CD4-positive, alpha-beta T cell treated with Interleukin-4 for 4 hours (primary cell): ENCODE measurements at places on chromosomes 1 and 21.

- DNase-seq, result no peak
Observed at GRCh38 chr1:215345766-215346165, 221.3 kb upstream of the KCTD3 start.

- DNase-seq, result no peak
Observed at GRCh38 chr1:42282024-42282579, 52.9 kb downstream of the FOXJ3 start.

DNA sequence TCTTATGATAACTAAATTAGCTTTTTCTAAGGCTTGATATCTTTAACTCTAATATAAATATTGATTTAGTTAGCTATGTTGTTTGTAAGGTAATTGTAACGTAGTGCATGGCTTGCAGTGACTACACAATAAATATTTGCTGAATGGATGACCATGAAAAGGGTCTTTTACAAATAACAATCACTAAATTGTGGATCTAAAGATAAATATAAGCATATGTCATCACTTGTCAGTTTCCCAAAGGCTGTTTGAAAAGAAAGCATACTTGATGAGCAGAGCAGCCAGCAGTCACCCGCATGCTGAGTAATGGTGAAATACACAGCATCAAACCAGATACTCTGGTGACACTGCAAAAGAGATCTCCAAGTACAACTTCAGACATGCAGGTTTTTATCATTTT is 92.5 kb upstream of the FMN2 start:
- DNase-seq, result no peak

DNA sequence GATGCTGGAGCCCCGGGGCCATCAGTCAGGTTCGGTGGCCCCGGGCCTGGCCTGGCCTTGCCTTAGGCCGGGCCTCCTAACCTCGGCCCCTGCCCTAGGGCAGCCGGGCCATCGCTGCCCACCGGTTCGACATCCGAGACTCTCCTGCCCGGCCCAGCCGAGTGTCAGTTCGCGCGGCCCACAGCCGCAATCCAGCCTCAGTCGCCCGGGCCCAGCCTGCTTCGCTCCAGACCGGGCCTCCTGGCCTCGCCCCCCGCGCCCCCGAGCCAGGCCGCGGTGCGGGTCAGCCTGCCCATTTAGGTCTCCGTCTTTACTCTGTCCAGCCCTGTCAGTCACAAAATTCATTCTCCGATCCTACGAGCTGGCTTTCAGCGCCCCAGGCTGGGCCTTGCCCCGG is 777 bp downstream of the LRRC41 start:
- DNase-seq, result no peak

DNA sequence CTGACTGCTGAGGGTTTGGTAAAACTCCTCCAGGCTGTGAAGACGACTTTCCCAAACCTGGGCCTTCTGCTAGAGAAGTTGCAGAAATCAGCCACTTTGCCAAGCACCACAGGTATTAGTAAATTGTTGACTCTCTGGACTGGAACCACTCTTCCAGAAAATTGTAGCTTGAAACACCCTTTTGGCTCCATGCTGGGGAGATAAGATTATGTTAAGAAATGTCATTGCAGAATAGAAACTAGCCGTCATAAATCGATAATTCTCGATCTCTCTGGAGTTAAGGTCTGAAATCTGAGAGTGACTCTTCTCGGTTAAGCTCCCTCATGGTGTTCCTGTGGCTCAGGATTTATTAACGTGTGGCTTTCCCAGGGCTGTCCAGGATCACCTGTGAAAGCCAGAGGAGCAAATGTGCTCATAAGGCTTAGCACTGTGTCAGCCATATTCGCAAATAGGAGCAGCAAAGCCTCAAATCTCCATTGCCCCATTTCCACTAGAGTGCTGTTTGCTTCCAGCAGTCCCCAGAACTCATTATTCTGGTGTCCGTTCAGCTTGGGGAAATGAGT is 54.6 kb downstream of the ZBTB40 start:
- DNase-seq, result no peak

- DNase-seq, result no peak
Observed at GRCh38 chr1:43835082-43836021, 98.2 kb upstream of the ARTN start.

DNA sequence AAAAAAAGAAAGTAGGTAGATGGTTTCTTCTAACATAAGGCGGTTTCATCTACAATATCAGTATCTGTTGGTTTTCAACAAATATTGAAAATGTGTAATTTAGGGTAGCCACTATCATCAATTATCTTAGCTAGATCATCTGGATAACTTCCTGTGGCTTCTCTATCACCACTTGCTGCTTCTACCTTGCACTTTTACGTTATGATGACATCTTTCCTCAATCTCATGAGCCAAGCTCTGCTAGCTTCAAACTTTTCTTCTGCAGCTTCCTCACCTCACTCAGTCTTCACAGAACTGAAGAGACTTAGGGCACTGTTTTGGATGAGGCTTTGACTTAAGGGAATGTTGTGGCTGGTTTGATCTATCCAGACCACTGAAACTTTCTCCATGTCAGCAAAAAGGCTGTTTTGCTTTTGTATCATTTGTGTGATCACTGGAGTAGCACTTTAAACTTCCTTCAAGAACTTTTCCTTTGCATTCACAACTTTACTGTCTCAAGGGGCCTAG is 144.9 kb upstream of the HP1BP3 start:
- no peak for DNase-seq

DNA sequence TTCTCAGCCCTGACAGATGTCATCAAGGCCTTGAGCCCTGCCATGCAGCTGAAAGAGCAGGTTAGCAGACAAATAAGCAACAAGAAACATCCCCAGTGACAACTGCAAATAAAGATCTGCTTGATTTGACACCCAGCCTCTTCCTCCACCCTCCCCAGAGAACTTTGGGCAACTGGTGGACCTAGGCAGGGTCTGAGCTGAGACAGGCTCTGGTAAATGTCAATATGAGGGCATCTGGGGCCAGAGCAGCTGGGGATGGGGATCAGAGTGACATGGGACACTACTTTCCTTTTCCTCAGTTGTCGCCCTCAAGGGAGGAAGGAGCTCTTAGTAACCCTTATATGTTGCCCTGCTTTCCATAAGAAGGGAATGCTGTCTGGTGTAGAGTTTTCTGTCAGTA is 544.1 kb downstream of the NEGR1 start:
- no peak for DNase-seq

DNA sequence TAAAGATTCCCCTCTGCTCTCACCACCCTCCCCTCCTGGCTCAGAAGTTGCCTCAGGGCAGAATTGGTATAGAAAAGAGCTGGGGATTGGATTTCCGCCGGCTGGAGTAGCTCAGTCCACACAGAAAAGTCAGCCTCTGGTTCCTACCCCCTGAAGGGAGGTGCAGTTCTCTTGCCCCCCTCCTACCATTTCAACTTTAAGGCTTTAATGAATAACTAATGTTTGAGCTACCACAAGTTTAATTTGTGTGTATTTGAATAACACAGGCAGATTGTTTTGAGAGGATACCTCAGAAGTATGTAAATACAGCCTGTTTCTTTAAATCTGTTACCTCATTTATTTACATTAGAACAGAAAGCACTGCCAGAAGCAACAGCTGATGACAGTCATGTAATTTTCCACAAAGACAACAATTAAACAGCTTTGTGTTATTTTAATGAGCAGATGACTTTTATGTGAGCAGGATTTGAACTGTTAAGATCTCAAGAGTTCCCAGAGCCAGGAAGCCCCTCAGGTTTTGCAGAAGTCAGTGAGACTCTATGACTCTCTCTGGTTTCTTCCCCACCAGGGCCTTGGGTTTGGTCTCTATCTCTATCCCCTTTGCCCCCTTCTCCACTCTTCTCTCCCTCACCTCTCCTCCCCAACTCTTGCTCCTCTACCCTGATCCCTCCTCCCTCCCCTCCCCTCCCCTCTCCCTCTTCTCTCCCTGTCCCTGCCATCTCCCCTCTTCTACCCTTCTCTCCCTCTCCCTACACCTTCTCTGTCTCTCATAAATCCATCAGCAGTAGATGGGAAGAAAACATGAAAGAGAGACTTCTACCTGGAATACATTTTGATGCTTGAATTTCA is 26.3 kb downstream of the DUSP10 start:
- no peak for DNase-seq

DNA sequence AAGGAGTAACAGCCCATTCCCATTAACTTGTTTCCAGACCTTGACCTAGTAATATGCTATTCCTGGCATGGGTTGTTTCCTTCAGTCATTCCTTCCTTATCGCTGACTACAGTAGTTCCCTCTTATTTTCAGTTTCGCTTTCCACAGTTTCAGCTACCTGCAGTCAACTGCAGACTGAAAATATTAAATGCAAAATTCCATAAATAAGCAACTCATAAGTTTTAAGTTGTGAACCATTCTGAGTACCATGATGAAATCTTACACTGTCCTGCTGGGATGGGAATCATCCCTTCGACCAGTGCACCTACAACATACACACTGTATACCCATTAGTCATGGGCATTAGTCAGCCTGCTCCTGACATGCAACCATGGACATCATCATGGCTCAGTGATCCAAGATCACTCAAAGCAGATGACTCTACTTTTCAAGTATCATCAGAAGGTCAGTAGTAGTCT is 66.7 kb downstream of the CCDC30 start:
- no peak for DNase-seq

DNA sequence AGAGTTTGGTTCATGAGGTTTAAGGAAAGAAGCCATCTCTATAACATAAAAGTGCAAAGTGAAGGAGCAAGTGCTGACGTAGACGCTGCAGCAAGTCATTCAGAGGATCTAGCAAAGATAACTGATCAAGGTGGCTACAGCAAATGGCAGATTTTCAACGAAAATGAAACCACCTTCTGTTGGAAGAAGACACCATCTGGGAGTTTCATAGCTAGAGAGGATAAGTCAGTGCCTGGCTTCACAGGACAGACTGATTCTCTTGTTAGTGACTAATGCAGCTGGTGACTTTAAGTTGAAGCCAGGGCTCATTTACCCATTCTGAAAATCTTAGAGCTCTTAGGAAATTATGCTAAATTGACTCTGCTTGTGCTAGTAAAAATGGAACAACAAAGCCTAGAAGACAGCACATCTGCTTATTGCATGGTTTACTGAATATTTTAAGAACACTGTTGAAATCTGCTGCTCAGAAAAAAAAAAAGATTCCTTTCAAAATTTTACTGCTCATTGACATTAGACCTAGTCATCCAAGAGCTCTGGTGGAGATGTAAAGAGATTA is 10.5 kb downstream of the MAEL start:
- DNase-seq, result no peak

- DNase-seq, result peak; percentile 24
Observed at GRCh38 chr1:145962157-145963102, 1.9 kb downstream of the ANKRD34A start.

DNA sequence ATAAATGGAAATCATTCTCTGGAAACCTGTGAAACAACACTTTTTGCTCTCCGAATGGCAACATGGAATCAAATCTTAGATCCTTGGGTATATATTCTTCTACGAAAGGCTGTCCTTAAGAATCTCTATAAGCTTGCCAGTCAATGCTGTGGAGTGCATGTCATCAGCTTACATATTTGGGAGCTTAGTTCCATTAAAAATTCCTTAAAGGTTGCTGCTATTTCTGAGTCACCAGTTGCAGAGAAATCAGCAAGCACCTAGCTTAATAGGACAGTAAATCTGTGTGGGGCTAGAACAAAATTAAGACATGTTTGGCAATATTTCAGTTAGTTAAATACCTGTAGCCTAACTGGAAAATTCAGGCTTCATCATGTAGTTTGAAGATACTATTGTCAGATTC is 45.7 kb downstream of the PTGFR start:
- DNase-seq, result no peak

DNA sequence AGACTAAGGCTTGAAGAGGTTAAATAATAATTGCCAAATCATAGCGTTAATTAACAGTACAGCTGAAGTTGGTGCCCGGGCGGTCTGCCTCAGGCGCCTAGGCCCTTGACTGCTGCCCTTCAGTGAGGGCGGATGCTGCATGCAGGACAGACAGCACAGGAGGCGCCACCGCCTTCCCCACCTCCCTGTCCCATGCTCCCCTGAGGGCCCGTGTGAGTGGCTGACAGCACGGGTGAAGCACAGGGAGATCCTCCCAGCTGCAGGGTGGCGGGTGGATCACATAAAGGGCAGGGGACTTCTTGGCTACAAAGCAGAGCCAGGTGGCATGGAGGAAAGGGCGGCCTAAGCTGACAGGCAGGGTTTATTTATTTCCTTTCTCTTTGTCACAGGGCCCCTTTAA is 49.1 kb downstream of the DDX20 start:
- DNase-seq, result no peak

- no peak for DNase-seq
Observed at GRCh38 chr1:64894438-64895196, 71.7 kb downstream of the JAK1 start.

GRCh38 chr1:106608841-106609240 is 447.6 kb upstream of the PRMT6 start:
- DNase-seq, result no peak

DNA sequence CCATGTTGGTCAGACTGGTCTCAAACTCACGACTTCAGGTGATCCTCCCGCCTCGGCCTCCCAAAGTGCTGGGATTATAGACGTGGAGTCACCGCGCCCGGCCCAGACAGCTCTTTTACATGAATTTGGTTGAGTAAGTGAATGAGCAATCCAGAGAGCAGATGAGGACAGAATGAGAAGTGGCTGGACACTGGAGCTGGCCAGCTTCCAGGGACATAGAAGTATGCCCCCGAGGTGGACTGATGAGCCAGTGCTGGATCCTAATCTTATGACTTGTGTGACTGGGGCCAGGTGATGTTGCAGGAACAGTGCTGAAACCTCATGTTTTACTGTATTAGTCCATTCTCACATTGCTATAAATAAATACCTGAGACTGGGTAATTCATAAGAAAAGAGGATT is 35.9 kb upstream of the KANK4 start:
- no peak for DNase-seq

DNA sequence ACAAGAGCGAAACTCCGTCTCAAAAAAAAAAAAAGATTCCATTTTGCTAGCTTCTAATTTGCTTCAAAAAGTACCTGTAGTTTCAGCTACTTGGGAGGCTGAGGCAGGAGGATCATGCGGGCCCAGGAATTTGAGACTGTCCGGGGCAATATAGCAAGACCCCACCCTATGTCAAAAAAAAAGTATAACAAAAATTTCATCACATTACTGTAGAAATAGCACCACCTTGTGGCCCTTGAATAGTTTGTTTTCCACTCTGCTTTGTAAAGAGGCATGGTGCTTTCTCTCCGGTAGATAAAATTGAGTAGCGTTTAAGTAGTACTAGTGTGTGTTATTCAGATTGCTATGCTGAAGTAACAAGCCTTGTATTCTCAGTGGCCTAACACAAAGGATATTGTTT is 18.2 kb upstream of the MSTO1 start:
- DNase-seq, result peak; percentile 71

DNA sequence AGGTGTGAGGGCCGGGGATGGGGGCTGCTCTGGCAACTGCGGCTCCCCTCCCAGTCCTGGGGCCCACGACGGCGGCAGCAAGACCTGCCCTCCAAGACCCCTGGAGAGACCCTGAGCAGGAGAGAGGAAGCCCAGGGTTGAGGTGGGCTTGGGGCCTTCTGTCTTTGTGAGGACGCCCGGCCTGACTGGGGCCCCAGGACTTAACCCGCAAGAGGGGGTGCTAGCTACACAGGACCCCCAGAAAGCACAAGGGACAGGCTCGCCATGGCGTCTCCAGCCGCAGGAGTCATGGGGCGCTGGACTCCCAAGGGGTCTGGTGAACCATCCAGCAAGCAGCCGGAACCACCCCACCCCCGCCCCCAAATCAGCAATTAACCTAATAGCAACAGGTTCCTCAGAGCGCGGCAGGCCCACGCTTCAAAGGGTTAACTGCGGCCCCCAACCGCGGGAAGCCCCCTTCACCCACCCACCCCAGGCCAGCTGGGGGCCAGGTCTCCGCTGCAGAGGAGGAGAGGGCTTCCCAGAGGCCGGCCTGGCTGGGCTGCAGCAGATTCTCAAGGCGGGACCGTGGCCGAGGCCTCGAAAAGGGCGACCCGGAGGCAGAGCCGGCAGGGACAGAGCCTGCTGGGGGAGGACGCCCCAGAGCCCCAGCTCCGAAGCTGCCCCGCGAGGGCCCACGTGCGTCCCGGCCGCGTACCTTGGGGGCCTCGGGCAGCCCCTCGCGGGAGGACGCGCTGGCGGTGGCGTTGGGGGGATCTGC is 525 bp downstream of the C1QTNF12 start:
- DNase-seq, result no peak
